ENCODE measurements at places on chromosomes 2 and 18. TPM values are rescaled to one million over a fixed set of nuclear protein-coding genes. Genes with fewer than 3 reads are reported as not detected.

SPR gene
- 12.8 TPM for total RNA-seq

DNA sequence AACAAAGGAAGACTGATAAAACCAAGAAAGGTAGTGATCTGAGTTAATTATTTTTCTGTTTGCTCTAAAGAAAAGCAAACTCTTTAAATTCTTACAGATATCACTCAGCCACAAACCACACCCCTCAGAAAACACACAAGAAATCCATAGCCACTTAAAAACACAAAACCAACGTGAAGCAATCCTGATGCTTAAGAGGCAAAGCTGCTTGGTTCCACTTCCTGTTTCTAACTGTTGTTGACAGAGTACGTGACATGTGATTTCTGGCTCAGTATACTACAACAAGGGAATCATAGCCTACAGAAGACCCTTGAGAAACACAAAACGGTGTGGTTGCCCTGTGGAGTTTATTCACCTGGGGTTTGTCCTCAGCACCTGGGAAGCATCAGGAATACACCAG is 240.9 kb upstream of the APCDD1 start:
- peaks cover 8% of the 10 kb centered on the region for H3K27me3 ChIP-seq
- no peak overlapping the region for H3K27ac ChIP-seq

DNA sequence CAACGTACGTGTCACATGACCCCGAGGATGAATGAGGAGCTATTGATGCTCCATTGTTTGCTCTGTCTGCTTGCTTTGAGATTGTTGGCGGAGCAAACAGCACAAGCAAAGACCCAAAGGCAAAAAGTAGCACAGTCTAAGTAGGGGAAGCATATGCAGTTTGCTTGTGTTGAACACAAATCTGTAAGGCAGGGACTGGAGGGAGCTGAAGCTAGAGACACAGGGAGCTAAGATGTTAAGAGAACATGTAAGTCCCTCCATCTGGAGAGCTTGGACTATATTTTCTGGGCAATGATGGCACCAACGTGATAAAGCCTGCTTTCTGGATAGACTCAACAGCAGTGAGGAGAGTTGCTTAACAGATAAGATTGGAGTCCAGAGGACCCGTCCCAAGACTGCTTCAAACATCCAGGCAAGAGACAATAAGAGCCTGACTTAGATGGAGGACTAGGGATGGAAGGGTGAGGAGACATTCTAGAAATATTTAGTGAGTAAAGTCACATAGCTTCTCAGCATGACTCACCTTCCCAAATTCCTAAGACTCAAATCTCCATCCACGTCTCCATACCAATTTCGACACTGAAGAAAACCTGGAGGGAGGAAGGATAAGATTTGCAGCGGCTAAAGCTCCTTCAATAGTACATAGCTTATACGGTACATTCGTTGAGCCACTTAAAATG is 88.1 kb upstream of the KLF7 start:
- DNase-seq = no peak
- H3K36me3 ChIP-seq = no peaks in the 10 kb centered on the region
- peaks cover 5% of the 10 kb centered on the region for H3K27me3 ChIP-seq
- no peak overlapping the region for H3K27ac ChIP-seq
- no peak overlapping the region for H3K4me3 ChIP-seq

DNA sequence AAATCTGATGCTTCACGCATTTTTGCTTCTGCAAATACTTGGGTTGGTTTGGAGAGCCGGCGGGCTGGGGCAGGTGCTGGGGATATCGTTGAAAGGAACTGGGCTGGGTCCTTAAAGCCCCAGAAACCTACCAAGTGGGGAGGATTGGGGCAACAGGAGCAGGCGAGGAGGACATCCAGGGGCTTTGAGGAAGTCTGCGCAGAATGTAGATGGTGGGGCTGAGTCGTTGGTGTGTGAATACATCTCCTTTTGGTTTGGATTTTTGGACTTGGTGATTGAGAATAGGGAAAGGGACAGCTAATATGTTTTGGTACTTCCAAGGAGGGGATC is 1.1 kb downstream of the DCC start:
- H3K36me3 ChIP-seq = no peaks in the 10 kb centered on the region
- no peak overlapping the region for H3K27ac ChIP-seq
- H3K4me3 ChIP-seq = no peak overlapping the region
- DNase-seq = no peak

- no peaks in the 10 kb centered on the region for H3K36me3 ChIP-seq
- no peak for DNase-seq
- H3K4me1 ChIP-seq = peaks cover 2% of the 10 kb centered on the region
- H3K27me3 ChIP-seq = no peaks in the 10 kb centered on the region
- no peak overlapping the region for H3K4me3 ChIP-seq
- H3K27ac ChIP-seq = no peak overlapping the region
Observed at GRCh38 chr18:38930881-38931753, 1365.5 kb upstream of the CELF4 start.

DNA sequence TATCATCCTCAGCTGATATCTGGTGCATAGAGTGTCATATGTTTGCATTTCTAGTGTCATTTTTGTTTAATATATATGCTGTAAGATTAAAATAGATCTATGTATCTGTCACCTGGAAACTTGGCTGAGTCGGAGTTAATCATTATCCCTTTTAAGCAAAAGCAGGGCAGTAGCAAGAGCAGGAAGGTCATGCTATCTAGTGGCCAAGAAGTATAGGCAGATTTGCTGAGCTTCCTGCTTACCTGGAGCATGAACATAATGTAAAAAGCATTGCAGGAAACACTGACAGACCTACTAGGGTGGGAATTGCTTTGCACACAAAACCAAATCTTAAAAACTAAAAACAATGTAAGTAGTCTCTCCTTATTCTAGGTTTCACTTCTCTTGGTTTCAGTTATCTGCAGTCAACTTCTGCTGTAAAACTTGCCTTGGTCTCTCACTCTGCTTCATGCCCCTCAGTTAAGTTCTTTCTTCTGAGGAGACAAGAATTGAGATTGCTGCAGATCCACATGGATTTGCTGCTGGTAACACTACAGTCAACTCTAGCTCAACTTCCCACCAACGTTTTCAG is 295.3 kb downstream of the CDH7 start:
- H3K4me3 ChIP-seq = no peak overlapping the region
- H3K27me3 ChIP-seq = no peaks in the 10 kb centered on the region
- no peak for DNase-seq
- no peak overlapping the region for H3K27ac ChIP-seq
